LoVo (cell line): ENCODE measurements at places on chromosomes 6 and 20.

GRCh38 chr6:25991785-25992412 is 29.3 kb downstream of the TRIM38 start:
- DNase-seq: peak; percentile 38

- no peak for DNase-seq
Observed at GRCh38 chr20:40811660-40812414, 122.8 kb upstream of the MAFB start.

DNA sequence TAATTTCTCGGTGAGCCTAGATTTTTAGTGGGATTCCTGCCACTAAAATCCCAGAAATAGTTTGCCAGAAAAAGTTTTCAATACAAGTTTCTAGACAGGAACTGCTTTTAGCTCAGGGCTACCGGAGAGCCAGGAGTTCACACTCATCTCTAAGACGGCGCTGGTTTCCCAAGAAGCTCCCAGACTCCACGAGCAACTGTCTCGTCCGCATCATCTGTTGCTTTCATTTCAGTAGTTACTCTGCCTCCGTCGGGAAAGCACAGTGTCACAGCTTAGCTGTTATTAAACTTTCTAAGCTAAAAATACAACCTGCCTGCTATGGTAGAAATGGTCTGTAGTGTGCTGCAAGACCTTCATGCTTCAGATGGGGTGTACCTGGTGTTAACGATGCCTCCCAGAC is 197.3 kb upstream of the SNX9 start:
- DNase-seq: no peak

DNA sequence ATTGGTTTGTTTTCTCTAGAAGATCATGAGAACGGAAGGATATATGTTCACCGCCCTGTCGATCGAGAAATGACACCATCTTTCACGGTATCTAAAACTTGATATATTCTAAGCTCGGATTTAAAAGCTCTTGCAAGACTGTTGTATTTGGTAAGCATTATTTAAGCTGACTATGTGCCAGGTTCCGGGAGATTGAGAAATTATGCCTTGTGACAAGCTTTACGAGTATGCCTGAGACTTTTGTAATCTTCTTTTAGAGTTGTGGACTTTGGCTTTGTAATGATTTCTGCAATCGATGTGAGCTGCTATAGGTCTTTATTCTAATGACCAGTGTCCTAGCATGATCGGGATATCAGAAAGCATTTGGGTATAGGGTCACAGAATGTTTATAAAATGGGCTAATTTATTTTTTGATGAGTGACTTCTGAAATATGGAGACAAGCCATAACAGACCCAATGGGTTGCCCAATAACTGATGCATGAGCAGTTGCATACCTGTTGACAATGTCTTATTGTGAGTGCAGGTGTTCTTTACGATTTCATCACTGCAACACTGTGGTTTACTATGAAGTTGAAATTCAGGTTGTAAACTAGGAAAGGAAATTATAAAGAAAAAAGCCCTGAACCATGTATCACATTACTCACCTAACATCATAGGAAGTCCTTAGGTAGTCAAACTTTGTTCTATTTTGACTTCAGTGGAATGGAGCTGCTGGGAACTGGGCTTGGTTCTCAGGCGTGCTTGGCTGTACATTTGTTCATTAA is 14.0 kb downstream of the CDH26 start:
- no peak for DNase-seq
